ENCODE measurements at places on chromosomes 5 and 9. TPM values are rescaled to one million over a fixed set of nuclear protein-coding genes. Genes with fewer than 3 reads are reported as not detected.
A peak's percentile ranks its signal among the peaks of the same experiment; 100 is the strongest.

DNA sequence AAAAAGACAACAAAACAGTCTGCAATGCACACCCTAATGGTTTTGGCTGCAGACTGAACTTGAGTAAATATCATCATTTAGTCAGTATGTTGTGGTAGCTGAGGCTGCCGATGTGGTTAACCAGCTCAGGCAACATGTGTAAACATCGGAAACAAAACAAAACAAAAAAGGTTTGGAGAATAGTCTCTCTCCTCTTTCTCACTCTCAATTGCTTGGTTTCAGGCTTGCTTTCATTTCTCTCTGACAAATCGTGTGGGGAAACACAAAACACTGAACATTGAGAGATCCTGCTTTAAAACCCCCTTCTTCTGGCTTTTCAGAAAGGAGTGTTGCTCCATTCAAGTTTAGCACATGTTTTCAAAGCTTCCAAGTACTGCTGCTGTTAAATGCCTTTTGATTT, 453.3 kb downstream of the BNC2 start:
- H3K4me1 ChIP-seq = peaks cover 13% of the 10 kb centered on the region
- H3K4me3 ChIP-seq = no peak overlapping the region
- H3K36me3 ChIP-seq = no peaks in the 10 kb centered on the region
- H3K27ac ChIP-seq = no peak overlapping the region
- no peaks in the 10 kb centered on the region for H3K27me3 ChIP-seq

Gene SLC36A2
- total RNA-seq = not detected

- H3K4me3 ChIP-seq = no peak overlapping the region
- H3K36me3 ChIP-seq = no peaks in the 10 kb centered on the region
- peaks cover 5% of the 10 kb centered on the region for H3K27me3 ChIP-seq
- H3K27ac ChIP-seq = no peak overlapping the region
Measured at GRCh38 chr5:39270225-39270848, 51.0 kb upstream of the FYB1 start.

- no peak overlapping the region for H3K4me3 ChIP-seq
- no peaks in the 10 kb centered on the region for H3K27me3 ChIP-seq
- DNase-seq = no peak
- H3K27ac ChIP-seq = no peak overlapping the region
Measured at GRCh38 chr9:1001838-1002237, 25.4 kb downstream of the DMRT3 start.

Gene ZFP2
- total RNA-seq = 0.28 TPM

DNA sequence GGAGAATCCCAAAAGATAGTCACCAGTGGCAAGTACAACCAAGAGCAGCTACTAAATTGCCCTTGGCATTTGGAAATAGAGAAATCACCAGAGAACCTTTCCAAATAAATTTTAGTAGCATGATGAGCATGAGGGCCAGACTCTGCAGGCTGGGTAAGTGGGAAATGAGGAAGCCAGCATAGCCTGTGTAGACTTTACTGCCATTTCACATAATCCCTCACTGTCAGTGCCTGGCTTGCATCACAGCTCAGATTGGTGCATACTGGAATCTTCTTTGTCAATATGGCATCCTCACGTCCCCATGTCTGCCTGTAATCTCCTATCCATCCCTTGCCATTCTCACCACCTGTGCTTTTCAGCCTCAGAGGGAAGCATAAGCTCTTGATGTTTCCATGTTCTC, 14.5 kb downstream of the GRAMD2B start:
- H3K27ac ChIP-seq = no peak overlapping the region
- no peak for DNase-seq
- peaks cover 15% of the 10 kb centered on the region for H3K36me3 ChIP-seq

GRCh38 chr5:50325237-50325832, 115.8 kb downstream of the EMB start:
- H3K4me3 ChIP-seq = no peak overlapping the region
- H3K27me3 ChIP-seq = no peaks in the 10 kb centered on the region
- H3K27ac ChIP-seq = no peak overlapping the region
- peak; percentile 46 for DNase-seq
- H3K36me3 ChIP-seq = no peaks in the 10 kb centered on the region

DNA sequence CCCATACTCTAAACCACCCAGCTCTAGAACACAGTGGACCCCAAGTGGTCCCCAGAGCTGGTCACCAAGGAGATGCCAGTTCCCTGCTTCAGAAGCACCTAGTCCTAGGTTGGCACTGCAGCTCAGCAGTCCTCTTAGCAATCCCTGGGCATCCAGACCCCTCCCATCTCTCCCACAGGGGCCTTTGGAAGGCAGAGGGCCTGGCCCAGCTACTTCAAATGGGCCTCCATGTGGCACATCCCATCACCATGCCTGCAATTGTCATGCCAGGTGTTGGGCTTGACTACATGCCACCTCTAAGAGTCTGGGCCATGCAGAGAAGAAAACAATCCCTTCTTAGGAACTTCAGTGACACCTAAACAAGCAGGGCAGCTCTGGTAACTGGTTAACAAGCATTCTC, 14.1 kb downstream of the MACROH2A1 start:
- peaks cover 82% of the 10 kb centered on the region for H3K36me3 ChIP-seq
- H3K4me3 ChIP-seq = no peak overlapping the region
- no peak for DNase-seq
- H3K27me3 ChIP-seq = no peaks in the 10 kb centered on the region

Gene CRHBP
- total RNA-seq = not detected

GRCh38 chr5:110726249-110727024, at the start of gene TMEM232:
TSS of gene TMEM232 (minus strand) at chr5:110726671. CDS start at chr5:110667352, 59,319 bp downstream.
- no peaks in the 10 kb centered on the region for H3K27me3 ChIP-seq
- no peaks in the 10 kb centered on the region for H3K4me1 ChIP-seq
- no peaks in the 10 kb centered on the region for H3K36me3 ChIP-seq
- no peak within 1 kb of the TSS for H3K4me3 ChIP-seq
- peak; percentile 13 for DNase-seq
- no peak within 1 kb of the TSS for H3K27ac ChIP-seq

Gene RNF224
- total RNA-seq = not detected

DNA sequence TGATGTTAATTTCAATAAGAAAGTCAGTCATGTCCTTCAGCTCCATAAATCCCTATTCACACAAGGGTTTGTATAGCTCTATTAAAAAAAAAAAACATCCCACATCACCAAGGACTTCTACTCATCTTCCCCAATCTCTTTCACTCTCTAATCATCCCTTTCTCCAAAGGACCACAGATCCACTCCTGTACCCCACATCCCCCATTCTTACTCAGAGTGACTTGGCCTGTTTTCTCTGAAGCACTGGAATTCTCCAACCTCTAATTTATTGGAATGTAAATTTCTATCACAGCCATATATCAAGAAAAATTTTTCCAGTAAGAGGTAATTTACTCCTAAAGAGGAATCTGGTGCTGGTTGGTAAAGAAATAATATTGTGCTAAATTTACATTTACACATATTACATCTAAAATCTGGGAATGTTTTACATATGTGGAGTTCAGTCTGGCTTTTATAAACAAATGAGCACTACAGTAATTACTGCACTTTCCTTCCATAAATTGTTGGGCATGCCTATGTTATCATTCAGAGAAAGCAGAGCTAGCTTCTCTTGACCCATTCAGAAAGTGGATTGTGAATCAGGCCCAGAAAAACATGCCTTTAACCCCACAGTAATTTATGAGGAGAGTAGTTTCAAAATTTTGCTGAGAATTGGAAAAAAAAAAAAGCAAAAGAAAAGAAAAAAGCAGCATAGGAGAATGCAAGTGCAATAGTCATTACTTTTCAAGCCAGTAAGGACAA, 399.5 kb upstream of the TNC start:
- no peaks in the 10 kb centered on the region for H3K27me3 ChIP-seq
- H3K4me3 ChIP-seq = no peak overlapping the region
- no peak overlapping the region for H3K27ac ChIP-seq

Gene PCSK1
- not detected for total RNA-seq

Gene CDX1
- not detected for total RNA-seq

Gene PLPP1
- total RNA-seq = 35.1 TPM

- no peaks in the 10 kb centered on the region for H3K36me3 ChIP-seq
- no peak overlapping the region for H3K27ac ChIP-seq
- DNase-seq = no peak
- no peak overlapping the region for H3K4me3 ChIP-seq
- no peaks in the 10 kb centered on the region for H3K4me1 ChIP-seq
Measured at GRCh38 chr9:5857928-5858327, 25.0 kb upstream of the ERMP1 start.

DNA sequence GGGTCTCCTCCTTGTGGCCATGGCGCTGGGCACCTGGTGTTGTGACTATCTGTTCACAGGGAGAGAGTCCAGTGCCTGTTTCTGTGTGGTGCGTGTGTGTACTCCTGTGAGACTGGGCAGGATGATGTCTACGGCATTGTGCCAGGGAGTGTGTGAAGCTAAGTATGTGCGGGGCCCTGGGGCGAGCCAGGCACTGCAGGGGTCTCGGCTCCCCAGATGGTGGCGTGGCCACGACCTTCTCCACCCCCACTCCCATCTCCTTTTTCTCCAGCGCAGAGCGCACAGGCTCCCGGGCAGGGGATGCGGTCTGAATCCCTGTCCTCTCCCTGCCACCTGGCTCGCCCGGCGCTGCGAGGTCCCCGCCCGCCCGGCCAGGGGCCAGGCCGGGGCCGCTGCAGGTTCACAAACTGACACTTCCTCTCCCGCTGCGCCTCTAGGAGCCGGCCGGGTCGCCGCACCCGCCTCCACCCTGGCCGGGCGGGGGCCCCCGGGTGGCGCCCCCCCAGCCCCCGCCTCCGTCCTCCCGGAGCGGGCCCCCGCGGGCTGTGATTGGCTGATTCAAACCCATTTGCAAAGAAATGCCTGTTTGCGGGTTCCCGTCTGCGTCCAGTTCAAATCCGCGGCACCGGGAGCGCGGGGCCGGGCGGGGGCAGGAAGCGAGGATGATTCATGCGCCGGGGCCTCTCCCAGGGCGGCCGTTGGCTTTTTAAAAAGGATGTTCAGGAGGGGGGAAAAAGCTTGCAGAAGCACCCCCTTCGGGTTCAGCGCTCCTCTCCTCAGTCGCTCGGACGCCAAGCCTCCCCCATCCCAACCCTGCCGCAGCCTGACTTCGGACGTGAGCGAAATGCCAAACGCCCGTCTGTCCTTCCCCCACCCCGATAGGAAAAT, 790 bp downstream of the PHF19 start:
- no peaks in the 10 kb centered on the region for H3K27me3 ChIP-seq
- peak overlapping the region; percentile 59 for H3K4me3 ChIP-seq
- DNase-seq = peak; percentile 69
- peaks cover 6% of the 10 kb centered on the region for H3K4me1 ChIP-seq

GRCh38 chr5:116658141-116658540, 83.5 kb upstream of the SEMA6A start:
- DNase-seq = no peak
- no peak overlapping the region for H3K4me3 ChIP-seq
- no peaks in the 10 kb centered on the region for H3K27me3 ChIP-seq

DNA sequence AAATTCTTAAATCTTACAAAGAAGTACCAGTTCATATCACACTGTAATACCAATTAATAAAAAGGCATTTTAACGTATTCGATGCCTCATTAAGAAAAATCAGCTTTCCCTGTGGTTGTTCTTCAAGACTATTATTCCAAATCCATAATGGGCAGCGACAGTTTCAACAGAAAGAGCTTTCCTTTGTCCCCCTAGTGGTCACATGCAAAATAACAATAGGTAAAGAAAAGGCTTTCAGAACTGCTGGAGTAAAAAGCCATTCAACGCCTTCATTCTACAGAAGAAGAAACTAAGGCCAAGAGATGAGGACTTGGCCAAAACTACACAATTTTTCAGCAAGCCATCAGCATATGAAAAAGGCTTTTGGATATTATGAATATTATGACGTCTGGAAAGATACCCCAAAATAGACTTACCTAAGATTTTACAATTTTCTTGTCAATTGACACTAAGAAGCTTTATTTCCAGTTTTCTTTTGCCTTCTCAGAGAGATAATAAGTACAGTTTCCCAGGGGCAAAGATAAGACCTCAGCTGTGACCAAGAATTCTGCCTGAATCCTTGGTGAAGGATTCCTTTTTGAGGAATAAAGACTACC, 6.7 kb upstream of the CDH6 start:
- H3K36me3 ChIP-seq = no peaks in the 10 kb centered on the region
- H3K27ac ChIP-seq = no peak overlapping the region
- H3K27me3 ChIP-seq = no peaks in the 10 kb centered on the region
- no peak overlapping the region for H3K4me3 ChIP-seq
- DNase-seq = peak; percentile 81

GRCh38 chr9:91948101-91948596, 1.9 kb downstream of the ROR2 start:
- DNase-seq = no peak
- no peaks in the 10 kb centered on the region for H3K4me1 ChIP-seq
- no peak overlapping the region for H3K4me3 ChIP-seq
- H3K36me3 ChIP-seq = no peaks in the 10 kb centered on the region
- H3K27me3 ChIP-seq = peaks cover 8% of the 10 kb centered on the region

Gene PDE6A
- 0.47 TPM for total RNA-seq

DNA sequence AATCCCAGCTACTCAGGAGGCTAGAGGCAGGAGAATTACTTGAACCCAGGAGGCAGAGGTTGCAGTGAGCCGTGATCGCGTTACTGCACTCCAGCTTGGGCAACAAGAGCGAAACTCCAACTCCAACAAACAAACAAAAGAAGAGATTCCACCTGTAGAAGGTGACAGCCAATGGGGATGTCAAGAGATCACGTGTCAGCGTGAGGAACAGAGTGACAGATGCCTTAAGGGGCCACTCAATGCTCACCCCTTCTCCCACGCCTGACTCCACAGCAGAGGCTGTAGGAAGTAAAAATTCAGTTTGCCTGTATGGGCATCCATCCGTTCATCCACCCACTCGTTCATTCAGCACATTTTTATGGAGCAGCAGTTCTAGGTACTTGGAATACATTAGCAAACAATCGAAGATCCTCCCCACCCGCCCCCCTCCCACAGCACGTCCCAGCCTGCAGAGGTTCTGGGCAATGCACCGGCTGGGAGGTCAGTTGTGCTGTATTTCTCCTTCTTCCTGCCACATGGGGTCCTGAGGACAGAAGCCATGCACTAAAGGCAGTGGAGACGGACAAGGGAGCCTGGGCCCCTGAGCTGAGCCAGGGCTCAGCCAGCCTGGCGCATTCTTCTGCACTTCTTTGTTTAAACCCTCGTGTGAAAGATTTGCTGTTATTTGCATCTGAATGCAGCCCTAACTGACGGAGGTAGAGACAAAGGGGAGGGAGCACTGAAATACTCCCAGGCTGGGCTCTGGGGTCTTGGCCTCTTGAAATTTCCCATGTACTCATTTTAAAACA, 11.3 kb upstream of the RNF130 start:
- no peak overlapping the region for H3K4me3 ChIP-seq
- H3K27me3 ChIP-seq = no peaks in the 10 kb centered on the region
- no peak for DNase-seq
- no peaks in the 10 kb centered on the region for H3K4me1 ChIP-seq
- no peaks in the 10 kb centered on the region for H3K36me3 ChIP-seq

Gene FREM1
- 10.4 TPM for total RNA-seq

GRCh38 chr9:130051855-130052254, 1.9 kb upstream of the GPR107 start:
- DNase-seq = no peak
- 0 out of 2 replicates have a peak, but pooled peaks cover 2% of the 10 kb centered on the region for H3K36me3 ChIP-seq
- H3K4me3 ChIP-seq = no peak overlapping the region
- H3K4me1 ChIP-seq = no peaks in the 10 kb centered on the region

DNA sequence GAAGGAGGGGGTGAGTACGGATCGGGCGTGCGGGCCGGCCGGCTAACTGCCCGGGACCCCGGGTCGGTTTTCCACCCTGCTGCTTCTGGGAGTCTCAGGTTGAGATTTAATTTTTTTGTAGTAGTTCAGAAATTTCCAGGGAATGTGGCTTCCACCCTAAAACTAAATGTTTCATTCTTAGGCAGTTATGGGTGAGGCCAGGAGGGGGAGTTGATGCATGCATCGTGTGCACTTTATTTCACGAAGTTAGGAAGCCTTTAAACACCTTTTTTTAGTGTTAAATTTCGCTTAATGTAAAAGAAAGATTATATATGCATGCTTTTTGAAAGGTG, 905 bp downstream of the CDK9 start:
- H3K27ac ChIP-seq = peak overlapping the region; percentile 65
- peak overlapping the region; percentile 97 for H3K4me3 ChIP-seq
- peaks cover 13% of the 10 kb centered on the region for H3K4me1 ChIP-seq
- no peak for DNase-seq
- H3K36me3 ChIP-seq = peaks cover 48% of the 10 kb centered on the region

Measured in SJCRH30 (cell line).